Stimulated activated CD4-positive, alpha-beta T cell treated with anti-CD3 and anti-CD28 coated beads, Interleukin-1b, Interleukin-23, amount 100 ng/mL, for 1 hour (primary cell): ENCODE measurements at places on chromosomes 3 and 15.

- no peak for DNase-seq
Observed at GRCh38 chr3:124985349-124985748, 50.8 kb upstream of the MUC13 start.

DNA sequence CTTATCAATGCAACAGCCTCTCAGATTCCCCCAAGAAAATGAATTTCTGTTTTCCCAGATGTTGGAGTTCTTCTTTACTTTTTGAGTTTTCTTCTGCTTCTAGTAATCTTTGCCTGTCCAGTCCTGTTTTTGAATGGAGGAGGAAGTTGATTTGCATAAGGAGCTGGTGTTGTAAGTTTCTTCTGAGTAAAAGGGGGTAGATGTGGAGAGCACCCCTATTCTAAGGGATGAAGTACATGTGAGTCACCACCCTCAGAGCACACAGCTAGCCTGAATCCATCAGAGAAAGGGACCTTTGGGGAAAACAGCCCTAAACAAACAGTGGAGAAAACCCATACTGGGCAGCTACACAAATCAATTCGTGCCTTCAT is 34.5 kb downstream of the ACAA1 start:
- DNase-seq: no peak

DNA sequence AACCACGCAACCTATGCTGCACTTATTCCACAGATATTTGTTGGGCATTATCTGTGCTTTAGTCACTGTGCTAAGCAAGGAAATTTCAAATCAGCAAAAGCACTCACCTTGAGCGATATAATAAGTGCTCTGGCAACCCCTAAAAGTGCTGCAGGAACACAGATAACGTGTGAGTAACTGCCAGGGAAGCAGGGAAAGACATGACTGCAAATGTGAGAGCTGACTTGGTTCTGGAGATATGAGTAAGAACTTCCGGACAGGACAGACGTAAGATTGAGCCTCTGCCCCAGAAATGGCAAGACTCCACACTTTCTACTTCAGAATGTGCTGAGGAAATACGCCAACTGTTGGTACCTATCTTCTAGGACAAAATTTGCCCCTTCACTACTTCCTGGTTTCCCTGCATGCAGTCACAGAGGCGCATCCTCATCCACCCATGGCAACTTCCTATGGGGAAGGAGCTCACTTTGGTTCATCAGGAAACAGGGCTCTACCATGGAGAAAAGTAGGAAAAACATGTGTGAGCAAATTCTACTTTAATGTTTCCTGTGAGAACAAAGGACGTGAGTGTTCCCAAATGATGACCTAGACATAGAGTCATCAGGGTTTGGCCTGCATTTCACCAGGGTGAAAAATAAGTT is 41.7 kb downstream of the AQP9 start:
- DNase-seq: no peak

DNA sequence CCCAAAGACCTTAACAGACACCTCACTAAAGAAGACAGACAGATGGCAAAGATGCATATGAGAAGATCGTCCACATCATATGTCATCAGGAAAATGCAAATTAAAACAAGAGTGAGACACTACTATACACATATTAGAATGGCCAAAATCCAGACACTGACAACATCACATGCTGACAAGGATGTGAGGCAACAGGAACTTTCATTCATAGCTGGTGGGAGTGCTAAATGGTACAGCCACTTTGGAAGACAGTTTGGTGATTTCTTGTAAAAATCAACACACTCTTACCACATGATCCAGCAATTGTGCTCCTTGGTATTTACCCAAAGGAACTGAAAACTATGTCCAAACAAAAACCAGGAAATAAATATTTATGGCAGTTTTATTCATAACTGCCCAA is 17.6 kb downstream of the CHDH start:
- no peak for DNase-seq

- DNase-seq: no peak
Observed at GRCh38 chr15:39468828-39469227, 112.1 kb upstream of the THBS1 start.

DNA sequence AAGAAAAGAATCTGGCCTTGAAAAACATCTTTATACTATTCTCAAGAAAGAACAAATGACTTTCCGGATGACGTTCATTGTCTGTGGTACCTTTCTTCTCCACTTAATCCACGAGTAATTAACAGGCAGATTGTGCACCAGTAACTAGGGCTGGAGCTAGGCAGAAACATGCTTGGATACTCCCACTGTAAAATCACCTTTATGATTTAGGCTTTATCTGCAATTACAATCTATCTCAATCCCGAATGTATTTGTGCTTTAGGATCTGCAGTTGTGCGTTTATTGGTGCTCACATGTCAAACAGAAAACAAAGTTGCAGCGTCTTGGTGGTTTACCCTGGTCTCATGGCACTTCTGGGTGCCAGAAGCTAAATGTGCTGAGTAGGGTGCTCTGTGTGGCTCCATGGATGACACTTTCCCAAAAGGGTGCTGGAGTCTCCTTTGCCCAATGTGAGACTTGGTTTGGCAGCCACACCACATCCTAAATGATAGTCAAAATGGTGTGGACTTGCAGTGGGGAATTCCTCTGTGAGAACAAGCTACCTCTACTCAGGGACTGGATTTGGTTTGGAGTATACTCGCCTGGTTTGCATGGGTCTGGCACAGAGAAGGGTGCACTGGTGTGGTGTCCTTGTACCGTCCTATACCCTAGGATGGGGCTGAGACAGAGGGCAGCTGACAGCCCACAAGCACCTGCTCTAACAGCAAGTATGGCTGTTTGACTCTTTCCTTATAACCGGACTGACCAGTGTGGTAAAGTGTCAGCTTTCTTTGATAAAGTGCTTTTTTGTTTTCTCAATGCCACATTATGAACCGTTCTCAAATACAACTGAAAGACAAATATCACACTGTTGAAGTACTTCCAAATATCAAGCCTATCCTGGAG is 7.7 kb downstream of the SERP1 start:
- DNase-seq: no peak

GRCh38 chr3:113532698-113533533 is 561 bp downstream of the SIDT1 start:
- no peak for DNase-seq
